Stimulated activated CD4-positive, alpha-beta T cell treated with anti-CD3 and anti-CD28 coated beads, Interleukin-15, amount 100 ng/mL, for 48 hours (primary cell): ENCODE measurements at places on chromosomes 16 and 17.
A peak's percentile ranks its signal among the peaks of the same experiment; 100 is the strongest.

DNA sequence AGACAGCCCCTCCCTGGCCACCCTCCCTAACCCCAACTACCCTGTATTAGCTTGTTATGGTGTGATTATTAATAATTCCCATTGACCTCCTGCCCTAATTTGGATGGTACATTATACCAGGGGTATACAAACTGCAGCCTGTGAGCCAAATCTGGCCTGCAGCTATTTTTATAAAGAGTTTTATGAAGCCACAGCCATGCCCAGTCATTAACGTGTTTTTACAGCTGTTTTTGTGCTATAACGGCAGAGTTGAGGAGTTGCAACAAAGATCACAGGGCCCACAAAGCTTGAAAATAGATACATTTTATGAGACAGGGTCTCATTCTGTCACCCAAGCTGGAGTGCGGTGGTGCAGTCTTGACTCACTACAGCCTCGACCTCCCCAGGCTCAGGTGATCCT, 6.0 kb downstream of the METTL22 start:
- DNase-seq, result no peak

DNA sequence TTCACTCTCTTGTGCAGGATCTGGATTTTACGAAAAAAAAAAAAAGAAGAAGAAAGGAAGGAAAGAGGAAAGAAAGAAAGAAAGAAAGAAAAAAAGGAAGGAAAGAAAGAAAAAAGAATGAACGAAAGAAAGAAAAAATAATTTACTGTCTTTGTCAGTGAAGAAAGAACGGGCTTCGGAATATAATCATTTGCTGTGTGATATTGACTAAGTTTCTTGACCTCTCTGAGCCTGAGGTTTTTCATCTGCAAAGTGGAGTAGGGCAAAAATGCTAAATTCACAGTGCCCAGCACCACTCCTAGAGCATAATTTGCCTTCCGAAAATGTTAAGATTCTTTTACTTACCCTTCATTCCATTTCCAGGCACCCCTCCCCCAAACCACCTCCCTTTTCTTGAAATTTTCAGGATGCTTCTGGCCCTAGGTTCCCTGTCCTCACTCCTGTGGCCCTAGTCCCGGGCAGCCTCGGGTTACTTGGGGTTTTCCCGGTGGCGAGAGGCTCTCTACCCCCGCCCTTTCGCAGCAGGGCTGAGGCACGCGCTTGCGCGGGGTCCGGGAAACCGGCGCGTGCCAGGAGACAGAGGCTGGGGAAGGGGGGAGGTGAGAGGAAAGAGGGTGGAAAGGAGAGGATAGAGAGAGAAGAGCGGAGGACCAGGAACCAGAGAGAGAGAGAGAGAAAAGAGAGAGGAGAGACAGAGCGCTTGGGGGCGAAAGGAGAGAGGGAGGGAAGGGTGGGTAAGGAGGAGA, at the start of gene CNTNAP1:
CNTNAP1 (plus strand) TSS at position 556 of the 746 bp plus-strand sequence. CDS start 299 bp downstream, outside the sequence.
- DNase-seq, result no peak

DNA sequence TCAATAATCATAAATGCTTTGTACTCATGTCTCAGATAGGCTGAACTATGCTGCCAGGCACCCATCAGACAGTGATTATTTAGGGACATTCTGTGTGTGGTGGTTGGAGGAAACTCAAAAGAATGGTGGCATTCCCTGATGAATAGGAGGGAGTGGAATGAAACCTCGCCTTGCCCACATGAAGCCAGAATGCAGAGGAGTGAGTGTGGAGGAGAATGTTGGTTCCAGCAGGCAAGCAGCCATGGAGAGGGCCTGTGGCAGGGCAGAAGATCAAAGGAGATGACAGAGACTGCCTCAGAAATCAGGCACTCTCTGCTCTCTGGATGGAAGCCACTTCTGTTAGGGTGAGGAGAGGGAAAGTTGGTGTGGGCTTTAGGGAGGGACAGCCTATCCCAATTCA, 22.5 kb downstream of the KCTD19 start:
- no peak for DNase-seq

DNA sequence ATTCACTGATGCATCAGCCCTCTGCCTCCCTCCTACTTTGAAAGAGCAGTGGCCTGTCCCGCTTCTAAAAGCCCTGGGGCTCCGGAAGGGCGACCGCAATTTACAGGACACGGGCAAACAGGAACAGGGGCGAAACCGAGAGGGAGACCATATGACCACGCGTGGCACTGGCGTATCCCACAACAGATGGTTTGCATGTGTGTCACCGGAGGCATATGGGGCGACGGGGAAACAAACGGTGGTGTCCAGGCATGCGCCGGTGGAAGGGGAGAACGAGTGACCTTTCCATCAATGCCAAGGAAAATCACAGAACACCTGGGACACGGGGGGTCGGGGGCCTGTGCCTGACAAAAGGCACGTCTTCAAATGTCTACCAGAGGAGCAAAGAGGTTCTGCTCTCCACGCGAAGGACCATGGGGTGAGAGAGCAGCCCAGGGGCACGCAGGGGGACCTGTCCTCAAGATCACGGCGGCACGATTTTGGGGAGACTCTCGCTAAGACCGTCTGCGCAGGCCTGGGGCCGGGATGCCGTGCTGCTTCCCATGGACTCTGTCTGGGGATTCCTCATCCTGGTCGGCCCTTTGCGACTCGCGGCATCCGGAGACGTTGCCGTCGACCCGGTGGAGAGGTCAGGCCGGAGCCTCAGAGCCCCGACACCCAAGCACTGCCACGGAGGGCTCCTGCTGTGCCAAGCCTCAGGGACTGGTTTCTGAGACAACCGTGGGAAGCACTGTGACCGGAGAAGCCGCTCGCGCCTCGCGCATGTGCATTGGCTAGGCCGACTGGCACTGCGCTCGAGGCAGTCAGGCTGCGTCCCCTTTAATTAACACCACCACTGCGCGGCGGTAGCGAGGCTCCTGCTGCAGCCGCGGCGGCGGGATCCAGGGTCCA, 12.8 kb upstream of the KCNJ18 start:
- no peak for DNase-seq

GRCh38 chr16:61295311-61295710, 740.9 kb downstream of the CDH8 start:
- no peak for DNase-seq

- DNase-seq, result peak; percentile 80
Observed at GRCh38 chr16:48156790-48157209, 1.0 kb upstream of the ABCC12 start.

DNA sequence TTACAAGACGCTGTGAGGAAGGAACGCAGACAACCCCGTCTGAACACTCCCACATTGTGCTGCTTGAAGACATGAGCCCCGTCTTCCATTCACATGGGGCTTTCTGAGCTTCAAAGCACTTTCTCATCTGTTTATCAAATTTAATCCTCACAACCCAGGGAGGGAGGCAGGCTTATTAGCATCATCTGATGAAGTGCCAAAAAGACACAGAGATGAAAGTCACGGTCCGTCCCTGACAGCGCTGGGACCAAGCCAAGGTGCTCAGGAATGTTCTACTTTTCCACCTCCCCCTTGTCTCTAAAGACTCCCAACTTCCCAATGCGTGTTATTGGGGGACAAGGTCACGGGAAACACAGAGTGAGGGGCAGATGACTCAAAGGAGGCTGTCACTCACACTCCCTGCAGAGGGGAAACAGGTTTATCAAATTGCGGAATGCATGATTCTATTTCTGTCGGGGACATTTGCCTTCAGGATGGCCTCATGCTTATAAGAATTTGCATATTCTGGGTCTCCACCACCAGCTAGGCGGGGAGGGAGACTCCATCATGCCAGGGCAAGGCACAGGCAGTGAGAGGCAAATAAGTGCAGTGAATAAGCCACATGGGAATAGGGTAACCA, 10.7 kb downstream of the XYLT1 start:
- no peak for DNase-seq

DNA sequence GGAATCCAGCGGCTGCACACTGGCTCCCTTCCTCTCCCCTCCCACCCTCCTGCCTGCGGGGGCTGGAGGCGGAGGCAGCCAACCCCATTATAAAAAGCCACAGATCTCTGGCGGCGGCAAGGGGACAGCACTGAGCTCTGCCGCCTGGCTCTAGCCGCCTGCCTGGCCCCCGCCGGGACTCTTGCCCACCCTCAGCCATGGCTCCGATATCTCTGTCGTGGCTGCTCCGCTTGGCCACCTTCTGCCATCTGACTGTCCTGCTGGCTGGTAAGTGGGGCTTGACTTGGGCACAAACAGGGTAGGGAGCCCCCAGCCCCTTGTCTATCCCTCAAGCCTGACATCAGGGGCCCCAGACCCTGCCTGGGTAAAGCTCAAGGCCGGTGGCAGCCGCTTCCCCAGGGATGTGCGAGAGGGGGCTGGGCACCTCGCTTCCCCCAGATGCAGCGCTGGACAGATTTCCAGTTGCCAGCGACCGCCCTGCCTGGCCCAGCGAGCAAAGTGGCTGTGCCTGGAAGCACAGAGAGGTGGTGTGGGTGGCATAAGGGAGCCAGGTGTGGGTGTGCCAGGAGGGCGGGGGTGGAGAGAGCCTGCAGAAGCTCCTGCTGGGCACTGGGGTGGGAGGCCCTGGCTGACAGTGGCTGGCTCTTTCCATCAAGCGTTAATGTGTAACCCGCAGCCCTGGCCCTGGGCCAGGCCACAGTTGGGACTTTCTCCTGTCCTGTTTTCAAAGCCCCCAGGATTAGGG, at the start of gene CX3CL1:
CX3CL1 (plus strand) TSS at position 119 of the 745 bp plus-strand sequence; CDS start at position 198, 79 bp downstream.
- DNase-seq, result no peak

DNA sequence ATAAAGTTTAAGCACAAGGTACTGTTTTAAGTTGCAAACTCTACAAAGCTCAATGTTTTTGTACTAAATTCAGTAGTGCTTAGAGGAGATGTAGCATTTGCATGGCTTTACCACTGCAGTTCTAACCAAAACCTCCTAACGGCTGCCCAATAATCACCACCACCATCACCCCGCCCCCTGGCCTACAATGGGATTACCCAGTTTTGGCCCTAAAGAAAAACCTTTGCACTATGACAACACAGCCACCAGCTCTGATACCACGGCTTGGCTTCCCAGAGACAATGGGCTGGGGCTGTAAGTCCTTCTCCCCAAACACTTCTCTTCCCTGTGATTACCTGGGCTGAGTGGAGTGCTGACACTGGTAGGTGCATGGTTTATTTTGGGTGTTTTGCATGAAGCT, 58.4 kb upstream of the MTMR4 start:
- DNase-seq, result no peak

DNA sequence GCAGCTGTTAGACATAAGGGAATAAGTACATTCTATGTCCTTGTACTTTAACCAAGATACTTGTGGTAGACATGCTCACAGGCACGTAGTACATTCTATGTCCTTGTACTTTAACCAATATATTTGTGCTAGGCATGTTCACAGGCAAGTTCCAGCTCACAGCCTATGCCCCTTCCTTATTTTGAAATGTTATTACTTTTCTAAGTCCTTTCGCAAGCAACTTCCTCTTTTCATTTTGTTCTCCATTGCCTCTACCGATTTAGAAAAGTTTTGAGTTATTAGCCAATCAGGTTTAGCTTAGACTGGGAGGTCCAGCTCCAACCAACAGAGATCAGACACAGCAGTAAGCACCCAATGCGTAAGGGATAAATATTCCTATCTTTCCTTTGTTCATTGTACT, 60.1 kb upstream of the NUDT7 start:
- no peak for DNase-seq

- DNase-seq, result no peak
Observed at GRCh38 chr16:46937536-46937935, 35.9 kb downstream of the DNAJA2 start.

GRCh38 chr17:44941712-44942331, 5.8 kb downstream of the KIF18B start:
- no peak for DNase-seq

DNA sequence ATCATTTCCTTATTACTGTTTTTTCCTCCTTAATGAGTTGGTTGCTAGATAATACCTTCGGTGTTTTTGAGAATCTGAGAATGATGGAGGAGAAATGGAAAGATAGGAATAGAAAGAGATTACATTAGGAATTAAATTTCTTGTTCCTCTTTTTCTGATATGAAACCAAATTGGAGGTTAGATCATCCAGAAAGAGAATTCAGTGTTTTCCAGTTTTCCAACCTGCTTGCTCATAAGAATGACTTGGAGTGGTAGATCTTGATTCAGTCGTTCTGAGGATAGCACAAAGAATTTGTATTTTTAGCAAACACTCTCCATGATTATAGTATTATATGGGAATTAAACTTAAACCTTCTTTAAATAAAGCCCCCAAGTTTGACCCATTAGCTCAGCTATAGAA, 35.9 kb downstream of the PITPNC1 start:
- DNase-seq, result no peak

DNA sequence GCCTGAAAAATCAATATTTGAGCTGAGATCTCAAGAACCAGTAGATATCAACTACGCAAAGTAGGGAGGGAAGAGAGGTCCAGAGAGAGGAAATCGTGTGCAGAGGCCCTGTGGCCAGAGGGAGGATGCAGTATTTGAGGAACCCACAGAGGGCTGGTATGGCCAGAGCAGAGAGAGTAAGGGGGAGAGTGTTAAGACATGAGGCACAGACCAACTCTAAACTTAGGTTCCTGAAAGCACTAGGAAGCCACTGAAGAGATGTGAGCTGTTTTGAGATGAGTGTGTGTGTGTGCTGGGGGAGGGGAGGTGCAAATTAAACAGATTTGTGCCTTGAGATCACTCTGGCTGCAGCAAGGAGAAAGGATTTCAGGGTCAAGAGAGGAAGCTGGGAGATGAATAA, 10.9 kb downstream of the SLC13A2 start:
- DNase-seq, result no peak

DNA sequence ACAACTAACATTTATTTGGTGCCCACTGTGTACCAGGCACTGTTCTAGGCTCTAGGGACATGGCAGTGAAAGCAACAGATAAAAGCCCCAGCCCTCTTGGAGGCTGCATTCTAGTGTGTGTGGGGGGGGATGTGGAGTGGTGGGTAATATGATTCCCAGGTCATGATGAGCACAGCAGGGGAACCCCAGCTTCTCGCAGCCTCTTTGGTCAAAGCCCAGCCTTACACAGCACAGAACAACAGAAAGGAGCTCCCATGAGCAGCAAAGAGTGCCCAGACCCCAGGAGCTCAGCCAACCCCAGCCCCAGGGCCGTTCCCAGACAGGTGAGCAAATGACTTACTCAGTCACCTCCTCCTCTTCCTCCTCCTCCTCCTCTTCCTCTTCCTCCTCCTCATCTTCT, 21.9 kb downstream of the CNGB1 start:
- no peak for DNase-seq

DNA sequence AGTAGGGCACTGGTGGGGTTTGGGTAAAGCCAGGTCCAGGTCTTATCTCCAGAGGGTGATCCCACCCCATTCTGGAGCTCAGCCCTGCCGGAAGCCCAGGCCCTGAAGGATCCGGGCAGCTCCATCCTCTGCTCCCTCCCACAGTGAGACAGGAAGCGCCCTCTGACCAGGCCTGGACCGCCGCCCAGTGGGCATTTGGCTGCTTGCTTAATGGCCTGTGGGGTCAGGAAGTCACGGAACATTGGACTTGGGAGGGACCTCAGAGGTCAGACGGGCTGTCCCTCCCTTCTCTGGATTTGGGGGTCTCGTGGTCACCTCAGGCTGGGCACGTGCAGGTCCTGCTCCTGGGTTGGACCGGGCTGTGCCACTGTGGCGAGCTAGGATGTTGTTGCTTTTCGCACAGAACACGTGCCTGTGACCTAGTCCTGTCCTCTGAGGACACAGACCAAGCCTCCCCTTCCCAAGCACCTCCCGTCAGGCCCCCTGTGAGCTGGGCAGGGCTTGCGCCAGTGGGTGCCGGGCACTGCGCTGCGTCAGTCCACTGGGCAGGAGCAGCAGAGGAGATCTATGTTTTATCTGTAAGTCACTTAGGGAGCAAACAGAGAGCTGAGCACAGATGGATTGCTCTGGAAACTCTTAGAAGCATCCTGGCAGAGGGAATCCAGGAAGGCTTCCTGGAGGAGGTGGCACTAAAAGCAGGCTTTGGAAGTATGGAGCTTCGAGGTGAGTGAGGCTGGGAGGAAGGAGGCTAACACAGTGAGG, 49.4 kb upstream of the GSE1 start:
- no peak for DNase-seq

GRCh38 chr17:61537264-61537771, 53.7 kb downstream of the NACA2 start:
- no peak for DNase-seq
